Spinal cord (tissue), 10 donors: ENCODE measurements at places on chromosomes 12 and 14. TPM values are rescaled to one million over a fixed set of nuclear protein-coding genes. Genes with fewer than 3 reads are reported as not detected.

PRB2 gene
- not detected for total RNA-seq

NR1H4 gene
- total RNA-seq = 0.40 TPM

CLEC4C gene
- not detected for total RNA-seq

AJUBA gene
- total RNA-seq = 11.1 TPM

GRCh38 chr14:81371802-81372201 lies 28.3 kb downstream of the STON2 start:
- peaks cover 8% of the 10 kb centered on the region for H3K4me1 ChIP-seq
- no peak for DNase-seq
- no peak overlapping the region for H3K4me3 ChIP-seq
- H3K27ac ChIP-seq = no peak overlapping the region
- H3K27me3 ChIP-seq = no peaks in the 10 kb centered on the region
- peaks cover 3% of the 10 kb centered on the region for H3K36me3 ChIP-seq

DNA sequence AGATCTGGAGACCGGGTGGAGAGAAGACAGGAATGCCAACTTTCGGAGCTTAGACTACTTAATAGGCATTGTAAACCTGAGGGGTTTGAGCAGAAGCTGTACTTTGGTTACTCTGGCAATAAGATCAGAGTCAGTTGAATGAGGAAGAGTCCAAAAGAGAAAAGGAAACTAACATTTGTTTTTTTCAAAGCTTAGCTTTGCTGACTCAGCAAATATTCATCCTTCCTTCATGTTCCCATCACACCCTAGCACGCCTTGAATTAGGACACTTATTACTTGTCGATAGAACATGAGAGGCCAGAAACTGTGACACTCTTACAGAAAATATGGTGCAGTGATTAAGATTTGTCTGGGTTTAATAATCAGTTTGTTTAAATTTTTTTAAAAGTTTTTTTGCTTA lies 266.9 kb upstream of the ATP2B1 start:
- H3K36me3 ChIP-seq = no peaks in the 10 kb centered on the region
- H3K27me3 ChIP-seq = no peaks in the 10 kb centered on the region
- no peak overlapping the region for H3K27ac ChIP-seq
- no peak for DNase-seq
- H3K4me3 ChIP-seq = no peak overlapping the region

DNA sequence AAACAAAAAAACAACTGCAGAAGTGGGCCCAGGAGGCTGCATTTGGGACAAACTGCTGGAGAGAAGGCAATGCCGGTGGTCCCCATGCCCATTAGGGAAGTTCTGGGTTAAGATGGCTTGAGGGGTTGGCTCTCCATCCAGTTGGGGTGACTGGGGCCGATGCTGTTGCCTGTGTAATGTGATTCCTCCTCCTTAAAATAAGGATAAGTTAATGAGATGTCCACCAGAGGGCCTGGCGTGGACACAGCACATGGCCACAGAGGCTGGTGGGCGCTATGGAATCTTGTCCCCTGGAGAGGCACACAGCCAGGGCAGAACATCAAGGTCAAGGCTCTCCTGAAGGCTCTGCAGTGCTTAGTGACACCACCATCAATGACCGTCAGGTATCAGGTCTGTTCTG lies 1.0 kb upstream of the TESC start:
- no peak for DNase-seq
- H3K4me1 ChIP-seq = peaks cover 28% of the 10 kb centered on the region
- peaks cover 3% of the 10 kb centered on the region for H3K36me3 ChIP-seq
- H3K27me3 ChIP-seq = peaks cover 50% of the 10 kb centered on the region

DNA sequence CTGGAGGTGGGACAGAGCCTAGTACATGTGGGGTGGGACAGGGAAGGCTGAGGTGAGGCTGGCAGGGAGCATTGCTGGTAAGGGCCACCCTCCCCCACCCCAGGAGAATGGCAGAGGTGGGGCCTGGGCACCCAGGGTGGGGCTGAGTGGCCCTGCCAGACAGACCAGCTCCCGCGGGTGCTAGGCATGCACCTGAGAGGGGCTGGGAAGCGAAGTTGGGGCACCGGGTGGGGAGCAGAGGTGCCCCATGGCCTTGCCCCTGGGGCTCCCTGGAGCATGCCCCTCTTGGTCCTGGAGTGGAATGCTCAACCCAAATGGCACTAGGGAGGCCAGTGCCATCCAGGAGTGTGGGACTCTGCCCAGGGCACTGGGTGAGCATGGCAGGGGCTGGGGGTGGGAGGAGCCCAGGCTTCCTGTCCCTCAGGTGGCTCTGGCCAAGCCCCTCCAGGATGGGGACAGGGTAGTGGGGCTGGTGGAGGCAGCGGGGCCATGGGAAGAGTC lies 1.3 kb downstream of the TNFAIP2 start:
- no peak overlapping the region for H3K27ac ChIP-seq
- DNase-seq = no peak
- H3K4me1 ChIP-seq = peaks cover 66% of the 10 kb centered on the region
- peaks cover 36% of the 10 kb centered on the region for H3K27me3 ChIP-seq

- no peak for DNase-seq
- H3K36me3 ChIP-seq = no peaks in the 10 kb centered on the region
- H3K4me3 ChIP-seq = no peak overlapping the region
- no peak overlapping the region for H3K27ac ChIP-seq
Measured at GRCh38 chr14:89308232-89308959, 108.6 kb downstream of the FOXN3 start.

DNA sequence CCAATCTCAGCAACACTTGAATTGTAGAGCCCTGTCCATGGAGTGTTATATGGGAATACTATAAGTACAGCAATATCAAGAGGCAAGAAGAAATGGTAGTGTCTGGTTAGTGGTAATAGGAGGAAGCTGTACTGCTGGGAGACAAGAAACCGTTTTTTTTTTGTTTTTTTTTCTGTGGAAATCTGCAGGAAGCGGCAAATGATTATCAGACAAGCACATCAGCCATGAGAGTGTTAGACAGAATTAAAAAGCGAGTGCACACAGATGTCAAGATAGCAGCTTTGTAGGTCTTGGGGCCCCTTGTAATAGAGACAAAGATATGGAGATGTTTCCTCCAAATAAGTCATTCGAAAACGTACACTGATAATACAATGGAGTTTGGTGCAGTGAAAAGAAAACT lies 6.7 kb downstream of the TESPA1 start:
- no peak overlapping the region for H3K4me3 ChIP-seq
- DNase-seq = no peak
- no peak overlapping the region for H3K27ac ChIP-seq
- H3K27me3 ChIP-seq = no peaks in the 10 kb centered on the region
- H3K36me3 ChIP-seq = no peaks in the 10 kb centered on the region
- H3K4me1 ChIP-seq = no peaks in the 10 kb centered on the region

GRCh38 chr12:51000245-51000644 lies 25.9 kb downstream of the SLC11A2 start:
- no peak overlapping the region for H3K4me3 ChIP-seq
- H3K27me3 ChIP-seq = no peaks in the 10 kb centered on the region
- DNase-seq = no peak
- no peaks in the 10 kb centered on the region for H3K4me1 ChIP-seq
- H3K27ac ChIP-seq = no peak overlapping the region

DNA sequence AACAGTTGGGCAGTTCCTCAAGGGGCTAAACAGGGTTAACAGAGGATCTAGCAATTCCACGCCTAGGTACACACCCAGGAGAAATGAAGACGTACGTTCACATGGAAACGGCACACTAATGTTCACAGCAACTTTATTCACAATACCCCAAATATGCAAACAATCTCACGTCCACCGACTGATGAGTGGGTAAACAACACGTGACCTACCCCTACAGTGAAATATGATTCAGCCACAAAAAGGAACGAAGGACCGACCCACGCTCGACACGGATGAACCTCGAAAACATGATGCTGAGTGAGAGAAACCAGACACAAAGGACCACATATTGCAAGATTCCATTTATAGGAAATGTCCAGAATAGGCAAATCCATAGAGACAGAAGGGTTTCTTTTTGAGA lies 112.7 kb downstream of the NCOR2 start:
- H3K4me1 ChIP-seq = peaks cover 80% of the 10 kb centered on the region
- H3K27ac ChIP-seq = no peak overlapping the region
- H3K27me3 ChIP-seq = no peaks in the 10 kb centered on the region
- peaks cover 76% of the 10 kb centered on the region for H3K36me3 ChIP-seq

DNA sequence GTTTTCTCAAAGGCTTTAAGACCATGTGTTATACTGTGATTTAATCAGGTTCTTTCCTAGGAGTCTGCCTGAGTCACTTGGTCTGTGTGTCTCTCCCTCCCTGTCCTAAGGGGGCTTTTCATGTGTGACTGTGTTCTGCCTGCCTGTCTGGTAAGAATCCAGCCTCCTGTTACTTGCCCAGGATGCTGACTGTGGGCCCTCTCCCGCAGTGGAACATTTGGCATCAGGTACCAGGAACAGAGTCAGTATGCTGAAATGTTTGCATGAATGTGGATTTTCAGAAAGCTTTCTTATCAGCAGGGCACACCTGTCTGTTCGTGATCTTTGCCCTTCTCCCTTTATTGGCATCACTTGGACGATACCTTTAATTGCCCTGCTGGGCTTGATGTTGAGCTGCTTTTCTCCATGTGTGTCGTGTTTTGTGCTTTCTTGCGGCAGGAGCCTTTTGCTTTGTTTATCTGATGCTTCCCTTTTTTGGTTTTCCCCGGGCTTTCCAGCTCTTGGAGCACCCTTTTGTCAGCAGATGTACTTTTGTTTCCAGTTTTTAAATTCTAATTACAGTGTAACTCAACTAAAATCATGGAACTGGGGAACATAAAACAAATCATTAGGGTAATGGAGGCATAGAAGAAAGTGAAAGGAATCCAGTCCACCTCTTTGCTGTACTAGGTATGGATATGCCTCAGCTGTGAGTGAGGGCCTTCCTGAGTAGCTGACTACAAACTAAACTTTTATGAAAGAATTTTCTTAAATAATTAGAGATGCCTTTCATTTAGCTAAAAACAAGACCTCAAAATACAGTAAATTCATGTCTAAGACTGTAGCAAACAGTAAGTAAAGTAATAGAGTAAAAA lies 72.5 kb downstream of the TRAF3 start:
- H3K27ac ChIP-seq = peak overlapping the region; percentile 43
- DNase-seq = no peak
- no peaks in the 10 kb centered on the region for H3K36me3 ChIP-seq
- H3K4me1 ChIP-seq = peaks cover 13% of the 10 kb centered on the region
- H3K27me3 ChIP-seq = no peaks in the 10 kb centered on the region

- H3K27me3 ChIP-seq = no peaks in the 10 kb centered on the region
- no peak overlapping the region for H3K27ac ChIP-seq
- H3K4me3 ChIP-seq = no peak overlapping the region
- DNase-seq = no peak
Measured at GRCh38 chr14:22994762-22995275, 12.5 kb upstream of the AJUBA start.

DNA sequence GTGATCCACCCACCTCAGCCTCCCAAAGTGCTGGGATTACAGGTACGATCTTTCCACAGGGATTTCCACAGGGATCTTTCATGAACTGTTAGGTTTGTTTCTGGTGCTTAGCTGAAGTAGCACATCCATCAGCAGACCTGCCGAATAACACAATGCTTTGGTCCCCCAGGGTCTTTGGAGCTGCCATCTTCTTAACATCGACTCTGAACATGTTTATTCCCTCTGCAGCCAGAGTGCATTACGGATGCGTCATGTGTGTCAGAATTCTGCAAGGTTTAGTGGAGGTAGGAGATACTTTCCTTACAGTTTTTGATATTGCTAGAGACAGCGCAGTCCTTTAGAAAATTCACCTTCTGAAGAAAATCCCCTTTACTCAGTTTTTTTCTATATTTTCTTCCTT lies 36.3 kb downstream of the SLC17A8 start:
- H3K27ac ChIP-seq = no peak overlapping the region
- DNase-seq = no peak
- H3K36me3 ChIP-seq = no peaks in the 10 kb centered on the region
- no peaks in the 10 kb centered on the region for H3K27me3 ChIP-seq
- H3K4me3 ChIP-seq = no peak overlapping the region
